ENCODE measurements at places on chromosomes 4 and X. TPM values are rescaled to one million over a fixed set of nuclear protein-coding genes. Genes with fewer than 3 reads are reported as not detected.

SOWAHD gene
- 4.7 TPM for total RNA-seq

CCKAR gene
- total RNA-seq = 68.5 TPM

NRK gene
- total RNA-seq = 4.3 TPM

C4orf50 gene
- total RNA-seq = 0.06 TPM

PAGE1 gene
- total RNA-seq = not detected

UGT2B10 gene
- 10.2 TPM for total RNA-seq

TMPRSS11D gene
- total RNA-seq = not detected

CPZ gene
- 6.3 TPM for total RNA-seq

VSIG4 gene
- total RNA-seq = 61.5 TPM

ARHGAP36 gene
- total RNA-seq = 0.89 TPM

DNA sequence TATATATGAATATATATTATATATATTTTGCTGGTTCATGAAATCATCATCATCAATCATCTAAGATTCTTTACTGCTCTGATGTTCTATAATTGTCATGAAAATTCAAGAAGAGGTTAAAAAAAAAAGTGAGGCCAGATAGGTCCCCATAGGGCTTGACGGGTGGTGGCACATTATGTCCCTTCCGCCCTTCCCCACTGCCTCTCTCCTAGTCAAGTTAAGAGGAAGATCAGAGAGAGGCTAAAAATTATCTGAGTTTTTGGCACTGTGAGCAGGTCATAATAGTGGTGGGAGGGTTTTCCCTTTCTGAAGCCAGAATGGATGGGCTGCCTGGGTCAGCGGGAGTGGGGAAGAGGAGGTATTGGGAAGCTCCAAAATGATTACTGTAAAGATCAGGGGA, 5.4 kb downstream of the SYNPO2 start:
- DNase-seq = no peak

DNA sequence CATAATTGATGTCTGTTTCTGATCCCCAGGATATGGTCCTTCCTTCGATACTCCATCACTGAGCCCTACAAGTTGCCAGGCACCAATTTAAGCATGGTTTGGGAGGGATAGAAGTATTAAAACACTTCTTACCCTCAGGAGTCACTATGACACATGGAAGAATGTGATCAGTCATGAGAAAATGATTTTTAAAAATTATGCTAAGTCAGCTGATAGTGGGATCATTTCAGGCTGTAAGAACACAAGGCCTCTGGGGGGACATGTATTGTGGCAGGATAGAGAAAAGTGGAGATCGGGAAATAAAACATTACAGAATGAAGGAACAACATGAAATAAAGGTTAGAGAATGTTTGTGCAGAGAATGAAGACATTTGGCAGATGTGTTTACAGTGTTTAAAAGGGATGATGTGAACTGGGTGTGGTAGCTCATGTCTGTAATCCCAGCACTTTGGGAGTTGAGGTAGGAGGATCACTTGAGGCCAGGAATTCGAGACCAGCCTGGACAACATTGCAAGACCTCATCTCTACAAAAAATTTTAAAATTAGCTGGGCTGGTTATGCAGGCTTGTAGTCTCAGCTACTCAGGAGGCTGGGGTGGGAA, 64.0 kb downstream of the ELOVL6 start:
- no peak for DNase-seq

DNA sequence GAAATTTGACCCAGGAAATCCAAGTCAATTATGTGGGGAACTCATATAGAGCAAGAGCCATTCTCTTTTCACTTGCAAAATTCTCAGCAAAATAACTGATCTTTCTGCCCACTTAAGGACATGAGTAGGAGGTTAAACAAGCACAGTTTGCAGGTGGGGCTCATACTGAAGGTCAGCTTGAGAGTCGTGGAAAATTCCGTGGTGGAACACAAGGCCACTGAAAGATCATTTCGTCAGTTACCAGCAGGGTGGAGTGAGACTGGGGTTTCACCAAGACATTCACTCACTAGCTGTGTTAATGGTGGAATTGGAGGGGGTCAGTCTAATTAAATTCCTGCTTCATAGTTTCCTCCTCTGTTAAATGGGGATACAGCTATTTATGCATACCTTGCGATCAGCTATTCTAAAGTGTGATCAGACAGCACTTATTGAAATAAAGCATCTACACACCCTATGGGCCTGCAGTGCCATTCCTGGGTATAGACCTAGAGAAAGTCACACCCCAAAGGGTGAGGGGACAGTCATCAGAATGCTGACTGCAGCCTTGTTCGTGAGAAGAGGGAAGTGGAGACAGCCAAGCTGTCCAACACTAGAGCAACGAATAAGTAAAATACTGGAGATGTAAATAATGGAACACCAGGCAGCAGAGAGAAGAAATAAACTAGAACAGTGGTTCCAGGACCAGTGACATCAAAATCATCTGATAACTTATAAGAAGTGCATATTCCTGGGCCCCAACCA, 42.7 kb upstream of the CLNK start:
- no peak for DNase-seq

DNA sequence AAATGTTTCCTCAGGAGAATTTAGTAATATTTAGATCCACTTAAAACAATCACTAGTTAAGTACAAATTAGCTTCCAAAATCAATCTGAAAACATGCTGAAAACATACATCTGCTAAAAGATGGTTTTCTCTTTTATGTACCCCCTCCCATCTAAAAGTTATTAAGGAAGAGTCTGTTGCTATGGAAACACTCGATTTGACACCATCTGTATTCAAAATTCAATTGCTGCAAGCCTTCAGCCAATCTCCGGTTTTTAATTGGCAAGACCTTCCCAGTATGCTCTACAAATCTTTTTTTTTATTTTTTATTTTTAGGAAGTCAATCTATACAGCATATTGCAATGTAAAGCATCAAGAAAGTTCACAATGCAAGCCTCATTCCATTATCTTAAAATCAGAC, 639.3 kb upstream of the FTHL17 start:
- no peak for DNase-seq

- peak; percentile 27 for DNase-seq
Measured at GRCh38 chr4:142405021-142405694, 440.9 kb downstream of the INPP4B start.

DNA sequence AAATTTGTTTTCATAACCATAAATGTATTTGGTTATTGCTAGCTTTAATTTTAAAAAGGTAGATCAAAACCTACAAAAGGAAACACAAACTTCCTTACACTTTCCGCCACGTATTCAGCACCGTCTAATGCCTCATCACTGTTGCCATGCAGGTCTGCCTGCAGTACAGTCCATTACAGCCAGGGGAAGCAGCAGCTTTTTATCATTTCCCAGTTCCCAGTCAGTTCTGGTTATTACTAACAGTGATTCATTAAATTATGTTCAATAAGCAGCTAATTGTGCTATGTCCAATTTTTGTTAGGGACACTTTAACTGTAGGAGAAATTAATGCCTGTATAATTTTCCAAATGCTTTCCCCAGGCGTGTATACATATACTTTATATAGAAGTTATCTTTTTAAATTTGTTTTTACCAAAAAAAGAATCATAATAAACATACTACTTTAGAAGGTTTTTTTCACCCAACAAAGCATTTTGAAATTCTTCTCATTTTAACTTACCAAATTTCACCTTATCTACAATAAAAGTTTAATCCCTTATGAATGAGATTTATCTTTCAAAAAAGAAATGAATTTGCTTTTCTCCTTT, 93.3 kb downstream of the ANXA3 start:
- DNase-seq = peak; percentile 72

DNA sequence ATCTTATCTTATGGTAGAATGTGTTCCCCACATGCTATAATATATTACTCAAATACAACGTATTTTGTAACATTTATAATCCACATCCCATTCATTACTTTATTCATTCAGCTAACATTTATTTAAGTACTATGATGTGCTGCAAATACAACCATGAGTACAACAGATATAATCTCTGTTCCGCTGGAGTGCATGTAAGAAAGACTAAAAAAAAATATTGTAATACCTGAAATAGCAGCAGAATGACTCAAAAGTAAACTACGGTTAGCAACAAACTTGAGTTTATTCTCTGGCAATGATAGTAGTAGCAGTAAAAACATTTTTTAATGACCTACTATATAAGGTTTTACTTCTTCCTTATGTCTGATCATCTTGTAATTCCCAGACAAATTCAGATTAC, 1776.3 kb downstream of the STIM2 start:
- no peak for DNase-seq

GRCh38 chr4:104138116-104138515, 356.6 kb downstream of the CXXC4 start:
- DNase-seq = no peak

GRCh38 chrX:110286106-110286505, 31.8 kb downstream of the AMMECR1 start:
- DNase-seq = no peak

GRCh38 chr4:147924604-147925412, 192.9 kb downstream of the ARHGAP10 start:
- DNase-seq = peak; percentile 19

DNA sequence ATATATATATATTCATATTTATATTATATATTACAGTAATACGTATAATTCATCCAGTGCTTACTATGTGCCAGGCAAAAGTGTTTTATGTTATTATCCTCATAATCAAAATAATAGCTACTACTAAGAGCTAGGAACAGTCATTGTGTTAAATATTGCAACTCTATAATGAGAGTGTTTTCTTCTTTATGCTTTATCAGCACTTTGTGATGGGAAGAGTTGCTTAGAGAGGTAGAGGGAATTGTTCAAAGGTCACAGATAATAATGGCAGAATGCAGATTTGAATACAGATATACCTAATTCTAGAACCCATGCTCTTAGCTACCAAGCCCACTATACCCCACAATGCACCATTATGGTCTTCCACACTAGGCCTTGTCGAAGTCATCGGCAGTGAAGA, 318.8 kb upstream of the PPARGC1A start:
- no peak for DNase-seq

- no peak for DNase-seq
Measured at GRCh38 chrX:101551380-101551767, 1.0 kb downstream of the ARMCX1 start.

DNA sequence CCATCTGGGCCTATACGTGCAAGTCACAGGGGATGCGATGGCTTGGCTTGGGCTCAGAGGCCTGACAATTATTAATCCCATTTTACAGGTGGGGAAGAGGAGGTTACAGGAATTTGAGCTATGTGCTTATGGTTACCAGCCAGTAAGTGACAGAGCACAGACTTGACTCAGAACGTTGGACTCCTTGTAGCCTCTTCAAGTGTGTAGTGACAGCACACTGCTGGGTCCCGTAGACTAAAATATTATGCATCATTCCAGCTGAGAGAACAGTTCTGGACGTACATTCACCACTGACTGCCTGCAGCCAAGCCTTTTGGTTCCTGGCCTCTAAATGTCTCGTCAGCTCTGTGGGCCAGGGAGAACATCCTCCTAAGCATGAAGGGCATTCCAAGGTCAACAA, 314.5 kb downstream of the GPAT3 start:
- no peak for DNase-seq

GRCh38 chr4:125728568-125728967, 413.8 kb downstream of the FAT4 start:
- no peak for DNase-seq

DNA sequence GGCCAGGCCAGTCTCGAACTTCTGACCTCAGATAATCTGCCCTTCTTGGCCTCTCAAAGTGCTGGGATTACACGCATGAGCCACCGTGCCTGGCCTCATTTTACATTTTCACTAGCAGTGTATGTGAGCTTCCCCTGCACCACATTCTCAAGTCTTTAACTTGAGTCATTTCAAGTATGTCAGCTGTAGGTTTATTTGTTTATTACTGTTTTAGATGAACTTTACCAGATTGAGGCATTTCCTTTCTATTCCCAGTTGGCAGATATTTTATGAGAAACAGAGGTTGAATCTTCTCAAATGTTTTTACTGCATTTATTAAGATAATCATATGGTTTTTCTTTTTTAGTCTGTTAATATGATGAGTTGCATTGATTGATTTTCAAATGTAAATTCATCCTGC, 114.6 kb upstream of the SH3RF1 start:
- DNase-seq = no peak

- no peak for DNase-seq
Measured at GRCh38 chr4:153790962-153791551, 2.2 kb upstream of the SFRP2 start.

DNA sequence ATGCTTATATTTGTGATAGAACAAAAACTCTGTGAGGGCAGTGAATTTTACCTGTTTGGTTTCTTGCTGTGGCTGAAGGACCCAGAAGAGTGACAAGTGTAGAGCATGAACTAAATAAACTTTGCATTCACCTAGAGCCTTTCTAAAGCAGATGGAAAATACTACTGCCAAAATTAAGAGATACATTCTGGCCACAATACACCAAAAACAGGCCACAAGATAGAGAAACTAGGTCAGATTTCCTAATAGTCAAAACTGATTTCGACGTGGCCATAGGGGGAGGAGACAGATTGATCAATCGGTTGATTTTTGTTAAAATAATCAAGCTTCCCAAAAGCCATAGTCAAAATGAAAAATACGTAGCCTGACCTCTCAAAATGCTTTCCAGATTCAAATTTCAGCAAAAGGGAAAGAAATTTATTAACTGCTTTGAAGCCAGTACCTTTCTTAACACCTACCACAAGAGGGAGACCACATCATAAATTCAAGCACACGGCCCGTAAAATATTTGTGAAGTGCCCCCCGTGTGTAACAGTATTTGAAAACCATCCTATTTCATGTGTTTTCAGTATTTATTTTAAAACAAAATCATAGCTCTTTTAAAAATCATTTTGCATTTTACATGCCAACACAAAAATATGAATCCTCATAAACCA, 132.4 kb downstream of the CORIN start:
- DNase-seq = no peak

- peak; percentile 45 for DNase-seq
Measured at GRCh38 chr4:70601422-70602039, 9.5 kb downstream of the AMBN start.

DNA sequence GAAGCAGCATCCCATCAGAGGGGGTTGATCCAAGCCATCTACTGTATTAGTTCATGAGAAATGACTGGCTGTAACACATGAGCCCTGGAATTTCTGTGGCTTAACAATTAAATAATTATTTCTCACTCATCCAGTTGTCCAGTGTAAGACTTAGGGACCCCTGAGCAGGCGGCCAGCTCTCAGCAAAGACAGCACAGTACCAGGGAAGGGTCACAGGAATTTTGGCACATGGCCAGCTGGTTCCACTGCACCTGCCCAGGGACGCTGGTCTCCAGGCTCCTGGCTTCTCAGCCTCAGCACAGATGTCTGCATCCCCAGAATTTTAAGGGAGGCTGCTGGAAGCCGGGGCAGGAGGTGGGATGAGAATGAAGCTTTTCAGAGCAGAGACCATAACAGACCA, 93.7 kb upstream of the DHRSX start:
- no peak for DNase-seq

GRCh38 chr4:152849350-152849749, 69.6 kb downstream of the ARFIP1 start:
- DNase-seq = no peak

GRCh38 chr4:154622598-154622997, 10.1 kb upstream of the FGG start:
- peak; percentile 31 for DNase-seq

- DNase-seq = no peak
Measured at GRCh38 chr4:145347684-145348083, 134.0 kb upstream of the SMAD1 start.

DNA sequence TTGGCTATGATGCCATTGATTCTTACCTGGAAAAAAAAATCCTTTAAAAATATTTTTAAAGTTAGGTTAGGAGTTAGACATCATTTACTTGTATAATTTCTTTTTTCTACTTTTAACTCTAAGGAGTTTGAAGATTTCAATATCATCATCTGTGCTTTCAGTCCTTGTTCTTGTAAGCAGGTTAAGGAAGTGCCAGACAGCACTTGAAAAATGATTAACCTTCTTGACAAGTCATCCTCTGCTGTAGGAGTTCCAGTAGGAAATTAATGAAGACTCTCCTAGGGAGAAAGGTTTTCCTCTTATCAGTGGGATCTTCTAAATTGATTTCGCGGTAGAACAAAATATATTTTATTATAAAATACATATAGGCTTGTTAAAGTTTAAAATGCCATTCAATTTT, 29.1 kb upstream of the ANAPC4 start:
- no peak for DNase-seq

Data from mucosa of gallbladder (tissue), 1 donor.